ENCODE measurements at places on chromosomes 7 and 10. TPM values are rescaled to one million over a fixed set of nuclear protein-coding genes. Genes with fewer than 3 reads are reported as not detected.

DNA sequence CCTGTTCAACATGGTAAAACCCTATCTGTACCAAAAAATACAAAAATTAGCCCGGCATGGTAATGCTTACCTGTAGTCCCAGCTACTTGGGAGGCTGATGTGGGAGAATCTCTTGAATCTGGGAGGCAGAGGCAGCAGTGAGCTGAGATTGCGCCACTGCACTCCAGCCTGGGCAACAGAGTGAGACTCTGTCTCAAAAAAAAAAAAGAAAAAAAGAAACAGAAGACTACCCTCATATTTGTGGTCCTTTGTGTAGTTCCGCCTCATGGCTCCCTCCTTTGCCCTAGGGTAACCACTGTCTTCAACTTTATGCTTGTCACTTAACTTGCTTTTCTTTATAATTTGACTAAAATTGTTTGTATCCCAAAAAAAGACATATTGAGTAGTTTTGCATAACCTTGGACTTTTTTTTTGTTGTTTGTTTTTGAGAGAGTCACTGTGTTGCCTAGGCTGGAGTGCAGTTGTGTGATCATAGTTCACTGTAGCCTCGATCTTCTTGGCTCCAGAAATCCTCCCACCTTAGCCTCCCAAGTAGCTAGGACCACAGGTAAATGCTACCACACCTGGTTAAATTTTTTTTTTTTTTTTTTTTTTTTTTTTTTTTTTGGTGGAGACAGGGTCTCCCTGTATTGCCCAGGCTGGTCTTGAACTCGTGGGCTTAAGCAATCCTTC is 3.7 kb downstream of the ZNF487 start:
- DNase-seq, result no peak

- DNase-seq, result peak; percentile 78
Measured at GRCh38 chr7:78134256-78134655, 335.7 kb downstream of the PHTF2 start.

Gene GNG11
- total RNA-seq, result 16.8 TPM

DNA sequence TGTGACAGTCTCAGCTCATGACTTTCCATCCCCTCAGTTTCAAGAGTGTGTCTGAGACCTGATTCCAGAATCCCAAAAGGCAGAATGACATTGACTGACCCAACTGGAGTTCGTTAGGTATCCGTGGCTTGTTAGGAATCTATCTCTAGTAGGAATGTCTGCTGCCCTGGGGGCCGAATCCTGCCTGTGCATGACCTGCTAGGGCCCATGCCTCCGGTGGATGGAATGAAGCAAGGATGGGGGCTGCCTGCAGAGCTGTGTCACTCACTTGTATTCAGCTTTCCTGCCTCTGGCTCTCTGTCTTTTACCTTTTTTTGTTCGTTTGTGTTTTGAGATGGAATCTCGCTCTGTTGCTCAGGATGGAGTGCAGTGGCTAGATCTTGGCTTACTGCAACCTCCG is 129.5 kb downstream of the SDK1 start:
- no peak for DNase-seq

DNA sequence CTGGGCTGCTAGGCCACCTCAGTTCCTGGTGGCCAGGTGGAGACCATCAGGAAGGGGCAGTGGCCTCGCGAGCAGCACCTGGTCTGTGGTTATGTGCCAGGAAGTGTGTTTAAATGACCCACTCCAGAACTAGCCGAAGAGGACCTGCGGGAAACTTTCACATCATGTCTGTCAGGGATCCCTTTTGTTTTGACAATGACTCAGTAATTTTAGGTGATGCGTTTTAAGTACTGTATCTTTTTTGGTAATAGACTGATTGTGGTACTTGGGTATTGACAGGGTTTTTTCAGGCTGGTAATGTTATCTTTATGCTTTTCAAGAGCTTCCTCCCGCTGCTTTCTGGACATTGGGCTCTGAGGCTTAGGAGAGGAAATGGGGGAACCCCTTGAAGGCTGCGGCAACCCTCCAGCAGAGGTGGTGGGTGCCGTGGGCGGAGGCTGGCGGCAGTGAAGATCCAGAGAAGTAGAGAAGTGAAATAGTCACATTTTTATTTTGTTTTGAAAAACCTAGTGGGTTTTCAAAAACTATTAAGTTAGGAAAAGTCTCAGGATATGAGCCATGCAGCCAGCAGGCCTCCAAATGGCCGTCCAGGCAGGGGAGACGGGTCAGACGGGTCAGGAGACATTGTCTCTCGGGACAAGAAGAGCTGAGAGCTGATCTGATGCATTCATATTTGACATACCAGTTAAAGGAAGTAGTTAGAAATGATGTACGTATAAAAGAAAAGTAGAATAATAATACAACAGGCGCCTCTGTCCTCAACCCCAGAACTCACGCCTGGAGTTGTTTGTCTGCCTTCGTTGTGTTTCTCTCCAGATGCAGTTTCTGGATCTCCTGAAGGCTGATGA is 27.7 kb downstream of the PPP2R2D start:
- no peak for DNase-seq

GRCh38 chr10:62577666-62578291 is 203.6 kb downstream of the ZNF365 start:
- DNase-seq, result no peak
